Tibial artery (tissue), 4 donors: ENCODE measurements at places on chromosomes 4 and X.

GRCh38 chrX:115089419-115089818 lies 72.0 kb upstream of the IL13RA2 start:
- no peak for DNase-seq

DNA sequence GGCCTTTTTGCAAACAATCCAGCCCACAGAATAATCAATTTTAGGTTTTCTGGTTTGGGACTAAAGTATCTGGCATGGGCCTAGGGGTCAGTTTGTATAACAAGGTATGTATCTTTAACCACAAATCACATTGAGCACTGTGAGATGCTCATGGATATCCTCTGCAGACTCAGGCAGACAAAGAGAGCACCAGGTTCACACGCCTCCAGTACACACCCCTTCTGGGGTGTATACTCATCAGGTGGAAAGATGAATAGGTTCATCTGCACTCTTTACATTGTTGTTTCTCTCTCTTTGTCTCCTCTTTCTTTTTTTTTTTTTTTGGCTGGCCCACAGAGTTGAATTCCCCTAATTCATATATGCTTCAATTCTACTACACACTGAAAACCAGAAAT lies 21.1 kb downstream of the TEC start:
- DNase-seq = no peak

DNA sequence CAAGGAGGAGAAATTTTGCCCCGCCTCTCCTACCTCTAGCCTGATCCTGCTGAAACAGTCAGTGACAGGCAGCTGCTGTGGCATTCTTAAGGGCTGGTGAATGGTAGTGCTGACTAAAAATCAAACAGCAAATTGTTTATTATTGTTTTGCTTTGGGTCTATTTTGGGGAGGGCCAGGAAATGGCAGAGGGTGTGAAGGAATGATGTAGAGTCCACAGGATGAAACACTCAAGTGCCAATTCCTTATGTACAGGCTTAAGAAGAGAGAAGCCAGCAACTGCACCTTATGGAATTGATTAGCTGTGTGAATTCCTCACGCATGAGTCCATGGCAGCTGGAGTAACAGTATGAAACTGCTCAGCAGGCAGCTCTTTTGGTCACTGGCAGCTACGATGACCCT lies 39.7 kb downstream of the VEGFC start:
- DNase-seq = no peak

DNA sequence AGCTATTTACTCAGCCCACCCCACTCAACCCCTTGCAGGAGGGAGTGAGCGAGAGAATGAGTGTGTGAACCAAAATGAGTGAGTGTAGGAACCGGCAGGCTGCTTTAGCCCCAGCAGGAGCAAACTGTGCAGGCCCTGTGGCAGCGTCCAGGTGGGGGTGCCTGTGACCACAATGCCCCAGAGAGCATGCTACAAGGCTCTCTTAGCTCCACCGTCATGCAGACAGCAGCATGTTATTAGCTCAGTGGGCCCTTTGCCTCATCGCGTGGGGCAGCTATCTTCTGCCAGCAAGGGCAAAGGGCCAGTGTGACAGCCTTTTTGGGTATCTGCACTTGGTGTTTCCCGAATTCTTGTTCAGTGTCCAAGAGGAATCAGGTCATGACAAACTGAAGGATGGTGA lies 271.3 kb downstream of the GPM6A start:
- no peak for DNase-seq

GRCh38 chr4:24865401-24865800 lies 47.4 kb downstream of the CCDC149 start:
- DNase-seq = no peak

GRCh38 chr4:76841026-76841425 lies 56.9 kb downstream of the SOWAHB start:
- no peak for DNase-seq

GRCh38 chrX:482702-483203 lies 96.0 kb upstream of the PPP2R3B start:
- no peak for DNase-seq

DNA sequence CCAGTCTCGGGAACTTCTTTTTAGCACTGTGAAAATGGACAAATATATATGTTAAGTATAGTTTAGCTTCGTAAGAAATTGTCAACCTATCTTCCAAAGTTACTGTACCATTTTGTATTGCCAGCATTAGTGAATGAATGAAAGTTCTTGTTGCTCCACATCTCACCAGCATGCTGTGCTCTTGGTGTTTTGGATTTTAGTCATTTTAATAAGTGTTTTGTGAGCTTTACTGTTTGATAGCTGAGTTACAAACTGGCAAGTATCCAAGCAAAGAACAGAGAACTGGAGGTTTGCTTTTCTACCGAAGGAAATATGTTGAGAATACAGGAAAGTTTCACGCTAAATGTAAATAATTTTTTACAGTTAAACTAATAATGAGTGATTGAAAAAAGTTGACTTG lies 33.0 kb downstream of the SNCA start:
- DNase-seq = no peak

DNA sequence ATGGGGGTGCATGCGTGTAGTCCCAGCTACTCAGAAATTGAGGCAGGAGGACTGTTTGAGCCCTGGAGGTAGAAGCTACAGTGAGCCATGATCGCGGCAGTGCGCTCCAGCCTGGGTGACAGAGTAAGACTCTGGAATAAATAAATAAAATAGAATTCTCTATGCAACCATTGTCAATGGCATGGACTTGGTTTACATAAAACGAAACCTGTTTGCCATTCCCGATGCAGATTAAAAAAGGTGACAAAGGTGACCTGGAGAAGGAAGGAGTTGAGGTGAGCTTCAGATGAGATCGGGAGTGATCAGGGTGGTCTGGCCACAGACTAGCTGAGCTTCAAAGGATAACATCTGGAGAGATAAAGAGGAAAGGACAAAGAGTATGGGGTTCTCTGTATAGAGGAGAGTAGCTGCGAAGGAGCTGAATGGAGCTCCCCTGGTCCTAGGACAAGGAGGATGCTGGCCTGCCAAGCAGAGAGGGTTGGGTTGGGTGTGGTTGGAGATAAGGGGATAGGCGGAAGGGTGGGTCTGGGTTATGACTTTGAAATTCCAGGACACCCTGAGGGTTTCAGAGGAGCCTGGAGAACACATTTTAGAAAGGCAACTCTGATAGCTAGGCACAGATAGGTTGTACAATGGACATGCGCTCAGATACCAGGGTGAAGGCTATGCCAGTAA lies 98.6 kb downstream of the RBM47 start:
- DNase-seq = no peak

GRCh38 chr4:124641715-124642381 lies 70.7 kb downstream of the ANKRD50 start:
- DNase-seq = no peak

DNA sequence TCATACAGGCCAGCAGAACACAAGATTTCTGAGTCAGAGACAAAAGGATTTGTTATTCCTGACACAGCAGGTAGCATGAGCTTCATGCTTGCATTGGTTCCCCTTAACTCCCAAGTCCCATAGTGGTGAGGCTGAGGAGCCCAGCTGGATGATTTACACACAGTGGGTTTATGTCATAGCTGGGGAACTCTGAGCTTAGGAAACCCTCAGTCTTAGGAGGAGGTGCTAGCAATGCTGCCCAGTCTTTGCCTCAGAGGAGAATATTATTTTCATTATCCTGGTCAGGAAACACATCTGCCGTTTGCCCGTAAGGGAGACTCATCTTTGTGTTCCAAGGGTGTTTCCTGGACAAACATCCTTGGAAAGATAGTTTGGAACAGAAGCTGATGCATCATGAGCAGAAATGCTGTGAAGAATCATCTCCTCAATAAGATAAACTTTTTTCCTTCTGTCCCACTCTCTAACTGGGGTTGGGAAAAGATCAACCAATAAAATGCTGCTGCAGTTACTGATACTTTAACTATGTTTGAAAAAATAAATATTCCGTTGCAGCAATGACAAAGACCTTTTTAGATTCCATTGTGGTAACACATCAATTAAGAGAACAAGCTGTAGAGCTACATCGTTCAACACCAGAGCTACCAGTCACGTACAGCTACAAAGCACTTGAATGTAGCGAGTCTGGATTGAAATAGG lies 146.8 kb downstream of the DCLK2 start:
- no peak for DNase-seq

DNA sequence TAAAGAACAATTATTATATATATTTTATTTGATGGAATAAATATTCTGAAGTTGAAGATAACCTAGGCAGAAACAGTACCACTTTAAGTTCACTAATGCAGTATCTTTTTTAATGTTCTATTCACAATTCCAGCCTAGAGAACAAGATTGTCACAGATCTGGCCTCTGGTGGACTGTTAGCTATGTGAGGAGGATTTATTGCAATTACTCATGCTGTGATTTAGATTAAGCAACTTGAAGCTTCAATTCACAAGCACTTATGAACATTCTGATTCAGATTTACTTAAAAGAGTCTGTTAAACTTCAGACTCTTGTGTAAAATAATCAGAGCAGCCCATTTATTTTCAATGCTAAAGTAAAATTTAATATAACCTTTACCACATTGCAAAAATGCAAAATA lies 1489.8 kb downstream of the STIM2 start:
- DNase-seq = no peak

DNA sequence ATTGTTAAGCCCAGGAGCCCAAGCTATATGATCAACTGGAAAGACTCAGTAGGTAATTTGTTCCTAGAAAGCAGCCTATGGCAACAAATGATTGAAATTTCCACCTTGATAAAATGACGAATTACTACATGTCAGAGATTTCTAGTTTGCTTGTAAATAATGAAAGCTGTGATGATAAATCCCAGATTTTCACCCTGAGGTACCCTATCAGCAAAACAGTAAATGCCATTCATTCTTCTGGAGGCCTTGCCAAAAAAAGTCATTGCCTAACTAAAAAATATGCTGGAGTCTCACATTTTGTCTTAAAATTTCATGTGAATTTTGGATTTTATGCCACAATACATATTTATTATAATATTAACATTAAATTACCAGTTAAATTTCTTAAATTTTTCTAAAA lies 71.3 kb downstream of the PPEF2 start:
- no peak for DNase-seq

GRCh38 chr4:183873409-183874185 lies 31.5 kb upstream of the STOX2 start:
- no peak for DNase-seq

DNA sequence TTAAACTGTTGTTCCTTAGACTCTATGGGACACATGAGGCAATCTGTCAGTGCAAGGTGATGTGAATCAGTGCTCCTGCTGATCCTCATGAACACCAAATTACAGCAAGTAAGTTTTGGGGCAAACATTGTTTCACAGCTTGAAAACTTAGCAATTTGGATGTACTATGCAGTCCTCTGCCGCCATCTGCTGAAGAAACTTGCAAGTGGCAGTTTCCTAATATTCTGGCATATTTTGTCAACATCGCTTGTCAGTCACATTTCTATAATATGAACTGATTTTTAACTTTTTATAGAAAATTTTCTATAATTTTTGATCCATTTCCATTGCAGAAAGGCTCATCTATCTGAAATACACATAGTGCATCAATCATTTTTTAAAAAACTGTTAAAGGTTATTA lies 56.3 kb downstream of the ZAR1 start:
- DNase-seq = no peak

DNA sequence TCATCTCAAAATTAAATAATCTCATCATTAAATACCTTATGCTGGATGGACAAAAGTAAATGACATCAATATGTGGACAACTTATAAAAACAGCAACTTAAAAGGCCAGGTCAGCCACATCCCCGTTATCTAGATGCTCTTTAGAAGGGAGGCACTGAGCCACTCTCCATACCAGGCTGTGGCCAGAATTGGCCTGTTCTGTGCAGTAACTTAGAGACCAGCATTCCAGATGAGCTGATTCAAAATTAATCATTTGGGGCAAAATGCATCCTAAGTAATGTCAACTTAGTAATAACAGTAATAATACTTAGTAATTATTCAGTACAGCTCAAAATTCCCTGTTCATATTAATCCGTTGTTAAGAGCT lies 373.6 kb downstream of the FBXW7 start:
- DNase-seq = no peak

DNA sequence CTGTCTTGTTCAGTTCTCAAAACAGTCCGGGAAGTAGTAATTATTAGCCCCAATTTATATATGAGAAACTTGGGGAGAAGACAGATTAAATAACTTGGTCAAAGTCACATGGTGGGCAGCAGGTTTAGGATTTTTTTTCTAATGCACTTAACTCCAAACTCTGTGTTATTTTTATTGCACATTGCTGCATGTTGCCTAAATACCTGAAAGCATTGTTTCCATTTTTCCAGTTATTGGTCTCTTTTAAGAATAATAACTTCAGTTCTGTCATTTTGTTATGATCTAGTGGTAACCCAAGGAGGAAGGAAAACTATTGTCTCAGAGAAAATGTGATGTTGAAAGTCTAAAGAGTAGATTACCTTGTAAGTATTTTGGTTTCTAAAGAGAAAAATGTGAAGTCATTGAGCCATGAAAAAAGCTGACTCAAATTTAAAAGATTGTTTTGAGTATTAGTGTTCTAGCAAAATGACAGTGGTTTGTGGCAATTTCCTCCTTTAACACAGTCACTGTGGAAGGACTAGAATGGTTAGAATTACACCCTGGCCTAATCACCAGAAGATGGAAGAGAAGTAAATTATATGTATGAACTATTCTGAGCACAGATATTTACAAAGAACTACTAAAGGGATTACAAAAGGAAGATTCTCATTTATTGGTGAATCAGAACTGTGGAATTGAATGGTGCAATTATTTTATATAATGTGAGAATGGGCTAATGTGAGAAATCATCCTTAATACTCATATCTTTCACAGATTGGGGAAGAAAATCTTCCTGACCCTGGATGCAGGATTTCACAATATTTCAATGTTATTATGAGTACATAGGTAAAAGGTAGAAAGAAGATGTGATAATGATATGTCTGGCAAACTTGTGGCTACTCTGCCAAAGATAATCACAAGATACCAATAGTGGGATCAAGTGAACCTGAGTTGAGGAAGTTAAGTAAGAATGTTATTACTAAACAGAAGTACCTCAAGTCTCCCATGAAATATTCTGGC lies 21.7 kb upstream of the CXCL8 start:
- DNase-seq = no peak

- no peak for DNase-seq
Measured at GRCh38 chr4:177964061-177964460, 521.8 kb upstream of the AGA start.

GRCh38 chrX:38000706-38001105 lies 5.6 kb upstream of the SYTL5 start:
- no peak for DNase-seq

DNA sequence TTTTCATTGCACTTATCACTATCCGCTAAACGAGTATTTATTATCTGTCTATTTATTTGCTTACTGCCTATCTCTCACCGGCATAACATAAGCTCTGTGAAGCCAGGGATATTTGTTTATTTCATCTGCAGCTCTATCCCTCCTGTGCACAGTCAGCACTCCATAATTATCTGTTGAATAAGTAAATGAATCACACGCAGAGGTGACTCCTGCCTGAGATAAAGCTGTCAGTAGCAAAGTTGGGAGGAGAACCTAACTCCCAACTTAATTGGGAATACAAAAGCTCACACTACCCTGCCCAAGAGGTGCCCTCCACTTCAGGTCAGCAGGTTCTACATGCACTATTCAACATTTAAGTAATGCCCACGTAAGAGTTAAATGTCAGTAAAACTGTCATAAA lies 85.7 kb downstream of the CORIN start:
- DNase-seq = no peak
